Skin of body (tissue), 3 donors: ENCODE measurements at places on chromosomes 3 and 15. TPM values are rescaled to one million over a fixed set of nuclear protein-coding genes. Genes with fewer than 3 reads are reported as not detected.

COL8A1 gene
- 6.2 TPM for total RNA-seq

ZNF660 gene
- 4.1 TPM for total RNA-seq

CHRNB4 gene
- total RNA-seq = not detected

ACTRT3 gene
- total RNA-seq = 1.7 TPM

DZIP3 gene
- 12.8 TPM for total RNA-seq

GRM7 gene
- total RNA-seq = 0.39 TPM

ROPN1B gene
- total RNA-seq = 2.0 TPM

RAB43 gene
- total RNA-seq = 3.9 TPM

OIP5 gene
- 3.2 TPM for total RNA-seq

CHRNA3 gene
- total RNA-seq = 0.39 TPM

TCTA gene
- 6.7 TPM for total RNA-seq

PTPRG gene
- 40.0 TPM for total RNA-seq

ADAMTS7 gene
- 6.6 TPM for total RNA-seq
